SK-N-DZ (cell line): ENCODE measurements at places on chromosomes 7 and 10.

GRCh38 chr10:74011017-74011416 is 13.1 kb downstream of the VCL start:
- DNase-seq: no peak

GRCh38 chr7:57328457-57328856 is 121.5 kb upstream of the ZNF716 start:
- DNase-seq: no peak

GRCh38 chr7:108452707-108453106 is 3.5 kb downstream of the NRCAM start:
- DNase-seq: peak; percentile 62

- DNase-seq: no peak
These were observed 201.6 kb downstream of the TAX1BP1 start for GRCh38 chr7:27941522-27941921.

GRCh38 chr7:35004531-35005095 is 32.7 kb downstream of the DPY19L1 start:
- DNase-seq: no peak

- DNase-seq: no peak
These were observed 89.5 kb downstream of the VWDE start for GRCh38 chr7:12314199-12314598.

DNA sequence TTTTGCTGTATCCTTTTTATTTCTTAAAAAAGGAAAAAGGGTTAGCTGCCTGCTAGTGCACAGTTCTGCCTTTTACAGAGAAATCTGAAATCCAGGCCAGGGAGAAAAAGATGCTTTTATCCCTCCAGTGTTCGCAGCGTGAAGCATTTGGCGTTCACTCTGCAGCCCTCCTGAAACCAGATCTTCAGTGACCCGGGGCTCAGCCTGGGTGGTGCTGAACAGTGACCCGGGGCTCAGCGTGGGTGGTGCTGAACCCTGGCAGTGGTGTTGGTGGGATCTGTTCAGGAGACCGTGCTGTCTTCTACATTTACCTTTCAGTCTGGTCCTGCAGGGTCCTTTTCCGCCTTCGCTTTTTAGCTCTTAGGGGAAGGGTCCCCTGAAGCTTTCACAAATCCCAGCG is 164.7 kb upstream of the KLF6 start:
- DNase-seq: no peak
